ENCODE measurements at places on chromosomes 7 and 10. TPM values are rescaled to one million over a fixed set of nuclear protein-coding genes. Genes with fewer than 3 reads are reported as not detected.
A peak's percentile ranks its signal among the peaks of the same experiment; 100 is the strongest.

CDHR3 gene
- 3.8 TPM for total RNA-seq

INPP5F gene
- total RNA-seq, result 111 TPM

GRCh38 chr10:59709395-59710125 is at the start of gene SLC16A9:
Gene SLC16A9, minus strand, starts transcription at chr10:59709850. Its CDS starts 25,559 bp downstream, at chr10:59684291.
- peaks cover 2% of the 10 kb centered on the region for H3K36me3 ChIP-seq
- peak; percentile 71 for DNase-seq
- H3K27ac ChIP-seq, result no peak within 1 kb of the TSS
- H3K4me1 ChIP-seq, result no peaks in the 10 kb centered on the region
- no peaks in the 10 kb centered on the region for H3K27me3 ChIP-seq

DNA sequence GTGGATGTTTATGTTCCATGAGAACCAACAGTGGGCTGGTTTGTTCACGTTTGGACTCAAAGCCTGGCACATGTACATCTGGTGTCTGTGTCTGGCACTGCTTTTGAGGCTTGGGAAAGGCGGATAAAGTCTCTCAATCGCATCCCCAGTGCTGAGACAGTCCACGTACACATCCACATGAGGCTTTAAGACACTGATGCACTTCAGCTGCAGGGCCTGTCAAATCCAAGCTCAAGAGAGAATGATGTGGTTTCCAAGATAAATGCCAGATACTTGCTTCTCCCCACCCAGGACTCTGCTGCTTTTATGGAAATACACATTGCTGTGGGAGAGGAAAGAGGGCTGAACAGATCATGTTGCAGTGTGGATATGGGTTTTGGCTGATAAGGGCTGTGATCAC is 178.4 kb downstream of the ADARB2 start:
- H3K27me3 ChIP-seq, result no peaks in the 10 kb centered on the region
- no peaks in the 10 kb centered on the region for H3K4me1 ChIP-seq
- H3K27ac ChIP-seq, result no peak overlapping the region
- no peak overlapping the region for H3K4me3 ChIP-seq

GJD4 gene
- not detected for total RNA-seq

- no peaks in the 10 kb centered on the region for H3K4me1 ChIP-seq
- DNase-seq, result no peak
- H3K36me3 ChIP-seq, result no peaks in the 10 kb centered on the region
- peak overlapping the region; percentile 76 for H3K4me3 ChIP-seq
- no peak overlapping the region for H3K27ac ChIP-seq
Measured at GRCh38 chr10:99234791-99235657, 628 bp downstream of the HPSE2 start.

- no peak overlapping the region for H3K4me3 ChIP-seq
- H3K36me3 ChIP-seq, result peaks cover 26% of the 10 kb centered on the region
- DNase-seq, result no peak
- no peaks in the 10 kb centered on the region for H3K27me3 ChIP-seq
- no peaks in the 10 kb centered on the region for H3K4me1 ChIP-seq
Measured at GRCh38 chr10:96891840-96892239, 59.7 kb downstream of the LCOR start.

CYP3A4 gene
- total RNA-seq, result not detected

- no peaks in the 10 kb centered on the region for H3K27me3 ChIP-seq
- H3K4me1 ChIP-seq, result no peaks in the 10 kb centered on the region
- DNase-seq, result no peak
Measured at GRCh38 chr7:104922182-104923009, 91.6 kb upstream of the KMT2E start.

GRCh38 chr7:131110297-131111080 is 217.2 kb upstream of the MKLN1 start:
- peak; percentile 46 for DNase-seq
- no peaks in the 10 kb centered on the region for H3K27me3 ChIP-seq
- H3K4me1 ChIP-seq, result peaks cover 10% of the 10 kb centered on the region

DNA sequence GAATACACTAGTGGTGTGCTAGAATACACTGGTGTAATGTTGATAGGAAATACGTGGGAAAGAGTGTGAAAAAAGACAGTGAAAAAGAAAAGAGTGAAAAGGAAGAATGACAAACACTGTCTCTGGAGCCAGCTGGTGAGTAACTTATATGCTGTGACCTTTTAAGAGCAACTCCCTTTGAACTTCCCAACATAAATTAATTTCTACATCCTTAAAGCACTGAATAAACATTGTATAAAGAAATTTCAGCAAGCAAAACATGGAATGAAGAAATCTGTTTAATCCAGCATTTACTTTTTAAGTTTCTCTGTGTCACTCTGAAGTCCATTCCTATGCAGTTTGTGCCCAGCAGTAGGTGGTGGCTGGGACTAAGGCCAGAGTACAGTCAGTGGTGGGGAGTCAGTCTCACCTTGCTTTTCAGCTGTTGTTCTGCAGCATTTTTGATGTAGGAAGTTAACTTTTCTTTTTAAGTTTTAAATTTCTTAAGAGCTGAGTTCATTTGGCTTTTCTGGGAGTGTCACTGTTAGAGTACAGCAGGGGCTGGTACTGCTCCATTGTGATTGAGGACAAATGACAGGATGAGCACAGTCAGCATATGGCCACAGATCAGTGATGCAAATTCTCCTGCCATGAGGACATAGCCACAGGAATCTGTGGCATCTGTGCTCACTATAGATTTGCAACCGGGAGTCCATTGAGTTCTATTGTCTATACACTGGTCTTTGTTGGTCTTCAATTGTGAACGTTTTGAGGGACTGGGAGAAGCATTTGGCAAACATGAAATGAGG is 321.8 kb downstream of the ZNF248 start:
- no peak overlapping the region for H3K4me3 ChIP-seq
- no peaks in the 10 kb centered on the region for H3K4me1 ChIP-seq
- H3K27ac ChIP-seq, result peak overlapping the region; percentile 97
- no peaks in the 10 kb centered on the region for H3K27me3 ChIP-seq

TSPAN12 gene
- total RNA-seq, result 8.7 TPM

GRCh38 chr10:8696746-8697145 is 642.3 kb downstream of the GATA3 start:
- H3K4me1 ChIP-seq, result no peaks in the 10 kb centered on the region
- H3K27me3 ChIP-seq, result no peaks in the 10 kb centered on the region
- no peak overlapping the region for H3K4me3 ChIP-seq
- DNase-seq, result no peak

PPP1R9A gene
- total RNA-seq, result 17.0 TPM

GRCh38 chr10:73900064-73900463 is 10.9 kb upstream of the PLAU start:
- H3K4me1 ChIP-seq, result 0 out of 2 replicates have a peak, but pooled peaks cover 3% of the 10 kb centered on the region
- no peak overlapping the region for H3K4me3 ChIP-seq
- no peak for DNase-seq
- no peaks in the 10 kb centered on the region for H3K36me3 ChIP-seq
- H3K27me3 ChIP-seq, result no peaks in the 10 kb centered on the region
- no peak overlapping the region for H3K27ac ChIP-seq

GRCh38 chr7:4168041-4168440 is 514.1 kb upstream of the FOXK1 start:
- H3K27ac ChIP-seq, result no peak overlapping the region
- no peaks in the 10 kb centered on the region for H3K27me3 ChIP-seq
- no peaks in the 10 kb centered on the region for H3K36me3 ChIP-seq
- H3K4me1 ChIP-seq, result no peaks in the 10 kb centered on the region
- no peak for DNase-seq

MMP21 gene
- not detected for total RNA-seq

DNA sequence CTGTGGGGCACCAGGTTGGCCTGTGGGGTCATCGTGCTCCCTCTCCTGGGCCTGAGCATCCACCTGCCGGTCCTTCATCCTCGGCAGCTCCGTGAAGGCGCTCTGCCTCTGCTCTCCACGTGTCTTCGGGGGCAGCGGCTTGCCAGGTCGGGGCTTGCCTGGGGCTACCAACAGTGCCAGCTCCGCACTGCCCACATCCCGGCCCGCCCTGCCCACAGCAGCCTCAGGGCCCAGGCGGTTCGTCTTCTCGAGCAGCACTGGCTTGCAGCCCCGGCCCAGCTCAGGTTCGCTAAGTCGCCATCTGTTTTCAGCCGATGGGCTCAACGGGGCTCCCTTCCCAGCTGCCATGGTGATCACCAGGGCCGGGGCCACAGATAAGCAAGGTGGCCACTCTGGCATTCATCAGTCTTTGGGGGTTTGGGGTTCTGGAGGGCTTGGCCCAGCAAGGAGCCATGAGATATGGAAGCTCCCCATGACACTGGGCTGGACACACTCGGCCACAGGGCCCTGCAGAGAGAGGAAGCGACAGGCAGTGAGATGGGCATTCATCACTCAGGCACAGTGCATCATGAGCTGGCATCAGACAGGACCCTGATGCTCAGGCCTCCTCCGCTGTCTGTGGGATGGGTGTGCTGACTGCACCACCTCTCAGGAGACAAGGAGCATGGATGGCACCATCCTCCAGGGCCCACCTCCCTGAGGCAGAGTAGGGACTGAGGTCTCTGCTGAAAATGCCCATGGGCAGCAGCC is 15.5 kb downstream of the ZNF488 start:
- H3K4me3 ChIP-seq, result no peak overlapping the region
- no peaks in the 10 kb centered on the region for H3K27me3 ChIP-seq
- H3K36me3 ChIP-seq, result no peaks in the 10 kb centered on the region
- H3K4me1 ChIP-seq, result peaks cover 6% of the 10 kb centered on the region
- no peak overlapping the region for H3K27ac ChIP-seq

- no peaks in the 10 kb centered on the region for H3K27me3 ChIP-seq
- no peaks in the 10 kb centered on the region for H3K4me1 ChIP-seq
- DNase-seq, result no peak
- no peaks in the 10 kb centered on the region for H3K36me3 ChIP-seq
- H3K4me3 ChIP-seq, result no peak overlapping the region
- no peak overlapping the region for H3K27ac ChIP-seq
Measured at GRCh38 chr10:125578658-125579315, 104.2 kb downstream of the TEX36 start.

NUTM2E gene
- total RNA-seq, result not detected

- peak; percentile 34 for DNase-seq
- H3K36me3 ChIP-seq, result no peaks in the 10 kb centered on the region
- peak overlapping the region; percentile 58 for H3K4me3 ChIP-seq
- no peak overlapping the region for H3K27ac ChIP-seq
- H3K27me3 ChIP-seq, result no peaks in the 10 kb centered on the region
Measured at GRCh38 chr7:94391726-94392392, 2.8 kb upstream of the COL1A2 start.

DNA sequence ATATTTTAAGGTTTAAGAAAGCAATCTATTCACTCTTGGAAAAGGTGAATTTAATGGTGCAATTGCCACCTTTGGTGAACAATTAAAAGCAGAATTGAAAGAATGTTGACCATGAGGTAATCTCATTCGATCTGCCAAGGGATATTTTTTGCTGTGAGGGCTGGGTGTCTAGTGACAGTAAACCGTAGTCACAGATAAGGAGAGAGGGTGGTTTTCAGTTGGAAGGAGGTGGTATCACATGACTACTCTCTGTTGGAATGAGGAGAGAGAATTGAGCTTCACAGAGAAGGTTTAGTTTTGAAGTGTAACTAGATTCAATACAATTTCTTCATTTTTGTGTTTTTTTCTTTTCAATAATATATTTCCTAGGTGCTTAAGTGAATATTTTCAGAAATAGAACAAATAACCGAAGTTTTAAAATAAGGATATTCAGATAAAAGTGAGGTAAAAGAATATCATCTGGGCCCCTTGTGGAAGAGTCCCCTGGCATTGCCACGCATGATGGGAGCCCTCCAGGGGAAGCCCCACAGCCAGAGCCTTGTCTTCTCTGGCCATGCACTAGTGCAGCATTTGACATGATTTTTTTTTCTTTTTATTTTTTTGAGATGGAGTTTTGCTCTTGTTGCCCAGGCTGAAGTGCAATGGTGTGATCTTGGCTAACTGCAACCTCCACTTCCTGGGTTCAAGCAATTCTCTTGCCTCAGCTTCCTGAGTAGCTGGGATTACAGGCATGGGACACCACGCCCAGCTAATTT is 73.4 kb downstream of the GPR141 start:
- H3K27me3 ChIP-seq, result no peaks in the 10 kb centered on the region
- H3K36me3 ChIP-seq, result no peaks in the 10 kb centered on the region
- no peak overlapping the region for H3K4me3 ChIP-seq
- no peaks in the 10 kb centered on the region for H3K4me1 ChIP-seq
- no peak overlapping the region for H3K27ac ChIP-seq

FAM149B1 gene
- 16.8 TPM for total RNA-seq

DNA sequence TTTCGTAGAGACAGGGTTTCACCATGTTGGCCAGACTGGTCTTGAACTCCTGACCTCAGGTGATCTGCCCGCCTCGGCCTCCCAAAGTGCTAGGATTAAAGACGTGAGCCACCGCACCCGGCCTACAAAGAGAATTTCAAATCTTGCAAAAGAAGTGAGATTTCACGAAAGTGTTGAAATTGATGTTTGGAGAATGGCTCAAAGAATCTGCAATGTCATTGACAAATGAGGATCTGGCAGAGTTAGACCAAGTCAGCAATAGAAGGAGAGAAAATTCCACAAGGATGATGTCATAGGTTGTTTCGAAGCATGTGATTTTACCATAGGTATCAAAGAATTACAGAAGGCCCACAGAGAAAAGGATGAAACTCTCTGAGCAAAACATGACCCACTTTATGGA is 71.7 kb downstream of the LYZL2 start:
- H3K27me3 ChIP-seq, result no peaks in the 10 kb centered on the region
- H3K4me3 ChIP-seq, result no peak overlapping the region

SPDYE1 gene
- not detected for total RNA-seq

- H3K36me3 ChIP-seq, result no peaks in the 10 kb centered on the region
- H3K4me3 ChIP-seq, result no peak overlapping the region
- no peak overlapping the region for H3K27ac ChIP-seq
- H3K4me1 ChIP-seq, result no peaks in the 10 kb centered on the region
Measured at GRCh38 chr7:20229646-20230500, 12.7 kb upstream of the MACC1 start.

- no peak overlapping the region for H3K4me3 ChIP-seq
- peaks cover 48% of the 10 kb centered on the region for H3K36me3 ChIP-seq
- no peak for DNase-seq
- no peaks in the 10 kb centered on the region for H3K4me1 ChIP-seq
Measured at GRCh38 chr7:2203766-2204300, 28.9 kb downstream of the MAD1L1 start.

GRCh38 chr7:134729895-134730294 is 49.5 kb upstream of the CALD1 start:
- H3K4me1 ChIP-seq, result no peaks in the 10 kb centered on the region
- DNase-seq, result no peak
- no peak overlapping the region for H3K27ac ChIP-seq
- H3K4me3 ChIP-seq, result no peak overlapping the region
- no peaks in the 10 kb centered on the region for H3K27me3 ChIP-seq

DNA sequence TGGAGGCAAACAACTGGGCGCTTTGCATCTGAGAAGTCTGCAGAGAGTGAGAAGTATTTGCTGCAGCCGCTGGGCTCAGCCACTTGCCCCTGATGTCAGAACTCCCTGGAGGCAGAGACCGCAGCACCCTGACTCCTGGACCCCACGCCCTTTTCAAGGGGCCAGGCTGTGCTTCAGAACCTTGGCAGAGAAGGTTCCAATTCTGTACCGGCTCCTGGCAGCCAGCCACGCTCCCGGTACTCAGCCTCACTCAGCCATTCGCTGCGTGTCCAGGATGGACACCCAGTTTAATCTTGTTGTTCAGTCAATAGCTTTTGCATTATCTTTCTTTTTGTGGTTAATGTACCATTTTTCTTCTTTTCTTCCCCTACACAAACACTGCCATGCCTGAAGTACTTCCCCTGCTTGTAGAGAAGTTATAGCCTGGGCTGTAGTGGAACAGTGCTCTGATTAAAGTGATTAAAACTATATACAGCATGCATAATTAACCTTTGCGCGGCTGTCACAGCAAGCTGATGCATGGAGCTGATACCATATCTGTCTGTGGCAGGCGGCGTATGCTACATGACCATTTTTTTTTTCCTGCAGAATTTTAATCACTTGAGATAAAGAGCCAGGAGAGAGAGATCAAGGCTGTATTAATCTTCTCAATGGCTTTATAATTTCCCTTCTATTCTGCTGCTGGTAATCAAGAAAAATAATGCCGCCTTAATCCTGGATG is 578.5 kb downstream of the SDK1 start:
- DNase-seq, result no peak
- no peaks in the 10 kb centered on the region for H3K4me1 ChIP-seq
- H3K27ac ChIP-seq, result no peak overlapping the region
- no peaks in the 10 kb centered on the region for H3K27me3 ChIP-seq

CALML3 gene
- not detected for total RNA-seq

Measured in H9 (cell line).